ENCODE measurements at places on chromosomes 3 and 15.
A peak's percentile ranks its signal among the peaks of the same experiment; 100 is the strongest.

- DNase-seq: no peak
Measured at GRCh38 chr15:49101536-49101935, 53.9 kb downstream of the COPS2 start.

DNA sequence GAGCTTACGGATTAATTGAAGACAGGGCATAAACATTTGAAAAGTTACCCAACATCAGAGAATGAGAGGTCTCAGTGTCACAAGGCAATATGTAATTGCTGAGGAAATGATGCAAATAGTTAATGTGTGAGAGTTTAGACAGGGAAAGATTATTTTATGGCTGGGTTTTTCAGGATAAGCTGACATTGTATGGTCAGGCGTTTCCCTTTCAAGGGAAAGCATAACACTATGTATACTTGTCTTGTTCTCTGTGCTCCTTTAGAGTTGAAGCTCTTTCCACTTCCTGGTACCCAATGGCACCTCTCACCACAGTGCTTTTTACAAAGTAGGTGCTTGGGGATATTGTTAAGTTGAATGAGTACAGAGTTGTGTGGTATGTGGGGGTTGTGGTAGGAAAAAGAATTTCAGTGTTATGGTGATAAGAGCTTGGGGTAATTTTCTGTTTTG, 19.9 kb downstream of the IQGAP1 start:
- DNase-seq: no peak

DNA sequence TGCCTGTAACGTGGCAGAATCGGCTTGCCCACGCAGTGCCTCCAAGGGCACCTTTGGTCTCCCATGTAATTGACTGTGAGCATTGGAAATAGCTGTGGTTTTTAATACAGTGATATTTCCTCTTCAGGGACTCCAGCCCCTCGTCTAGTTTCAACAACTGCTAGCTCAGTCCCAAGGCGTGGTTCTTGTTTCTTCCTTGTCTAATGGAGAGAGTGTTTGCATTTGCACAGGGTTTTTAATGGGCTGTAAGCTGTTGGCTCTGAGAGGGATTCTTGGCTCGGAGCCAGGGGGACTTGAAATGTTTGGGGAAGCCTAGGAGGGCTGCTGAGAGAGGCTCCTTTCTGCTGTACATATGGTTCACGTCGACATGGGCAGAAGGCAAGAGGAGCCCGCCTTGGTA, 86.2 kb downstream of the THSD4 start:
- peak; percentile 19 for DNase-seq

- DNase-seq: no peak
Measured at GRCh38 chr15:63722204-63722808, 111.4 kb downstream of the HERC1 start.

DNA sequence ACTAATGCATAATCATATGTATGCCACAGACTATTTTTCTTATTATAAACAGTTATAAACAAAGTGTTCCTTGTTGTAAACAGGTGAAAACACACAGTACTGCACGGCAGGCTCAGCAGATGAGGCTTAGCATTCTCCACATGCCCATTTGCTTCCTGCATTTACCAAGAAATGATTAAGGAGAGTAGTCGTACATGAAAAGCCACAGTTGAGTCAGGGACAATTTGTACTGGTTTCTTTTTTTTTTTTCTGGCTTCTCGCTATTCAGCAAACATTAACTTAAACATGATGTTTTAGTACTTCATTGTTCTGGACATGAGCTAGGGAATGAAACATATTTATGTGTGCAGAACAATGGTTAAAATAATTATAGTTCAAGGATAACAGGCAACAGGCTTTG, 63.4 kb downstream of the GHSR start:
- no peak for DNase-seq

GRCh38 chr3:141242377-141243092, 10.9 kb downstream of the PXYLP1 start:
- no peak for DNase-seq

DNA sequence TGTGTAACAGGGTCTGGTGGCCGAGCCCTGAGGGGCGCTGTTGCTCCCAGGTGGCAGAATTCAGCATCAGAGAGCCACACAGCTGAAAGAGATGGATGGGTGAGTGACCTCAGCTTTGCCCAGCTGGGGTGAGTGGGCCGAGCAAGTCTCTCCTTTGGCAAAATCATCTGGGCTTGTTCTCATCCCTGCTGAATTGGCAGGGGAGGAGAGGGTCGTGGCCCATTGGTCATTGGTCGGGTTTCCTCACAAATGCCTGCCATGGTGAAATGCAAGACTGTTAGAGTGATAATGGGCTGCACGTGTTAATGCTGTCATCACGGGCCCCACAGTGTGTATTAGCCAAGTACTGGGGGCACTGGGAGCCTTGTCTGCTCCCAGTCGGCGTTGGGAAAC, 15.9 kb downstream of the ABHD2 start:
- no peak for DNase-seq

DNA sequence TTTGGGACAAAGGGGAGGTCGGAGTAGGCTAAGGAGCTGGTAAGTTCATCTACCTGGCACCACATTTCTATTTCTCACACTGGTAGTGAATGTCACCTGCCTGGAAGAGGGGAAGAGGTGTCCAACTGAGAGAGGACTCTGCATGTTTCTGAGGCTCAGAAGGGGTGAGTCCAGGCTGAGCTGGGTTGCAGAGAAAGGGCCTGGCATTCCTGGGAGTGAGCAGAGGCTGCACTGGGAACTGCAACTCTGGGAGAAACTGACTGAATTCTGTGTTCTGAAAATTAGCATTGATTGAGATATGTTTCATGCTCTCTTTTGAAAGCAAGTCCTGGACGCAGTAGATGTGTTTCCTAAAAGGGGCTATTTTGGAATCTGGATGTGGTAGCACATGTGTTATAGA, 32.3 kb upstream of the ARNT2 start:
- DNase-seq: no peak

DNA sequence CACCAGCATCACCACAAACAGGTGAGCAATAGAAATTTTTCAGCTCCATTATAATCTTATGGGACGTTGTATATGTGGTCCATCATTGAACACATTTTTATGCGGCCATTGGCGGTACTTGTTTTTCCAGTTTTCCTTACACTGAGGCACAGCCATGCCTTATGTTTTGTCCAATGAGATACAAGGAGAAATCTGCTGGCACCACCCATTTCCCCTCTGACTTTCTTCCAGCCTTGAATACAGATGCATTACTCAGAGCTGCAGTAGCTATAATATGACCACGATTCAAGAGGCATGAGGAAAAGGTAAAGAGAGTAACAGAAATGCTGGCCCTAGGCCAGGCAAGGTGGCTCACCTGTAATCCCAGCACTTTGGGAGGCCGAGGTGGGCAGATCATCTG, 9.0 kb upstream of the PIK3R4 start:
- DNase-seq: no peak

GRCh38 chr3:39990532-39990931, 181.1 kb downstream of the MYRIP start:
- peak; percentile 71 for DNase-seq

GRCh38 chr15:101803676-101804075, 367 bp downstream of the OR4F6 start:
- DNase-seq: no peak

Data from NCI-H526 (cell line).